Activated T-cell treated with anti-CD3 and anti-CD28 coated beads, Interleukin-2, amount 50 U/mL, for 1 hour (primary cell): ENCODE measurements at places on chromosomes 2 and 18.

GRCh38 chr2:170013802-170014551 is 164.0 kb upstream of the MYO3B start:
- DNase-seq, result no peak

GRCh38 chr18:48785736-48786454 is 164.9 kb downstream of the SMAD7 start:
- no peak for DNase-seq

DNA sequence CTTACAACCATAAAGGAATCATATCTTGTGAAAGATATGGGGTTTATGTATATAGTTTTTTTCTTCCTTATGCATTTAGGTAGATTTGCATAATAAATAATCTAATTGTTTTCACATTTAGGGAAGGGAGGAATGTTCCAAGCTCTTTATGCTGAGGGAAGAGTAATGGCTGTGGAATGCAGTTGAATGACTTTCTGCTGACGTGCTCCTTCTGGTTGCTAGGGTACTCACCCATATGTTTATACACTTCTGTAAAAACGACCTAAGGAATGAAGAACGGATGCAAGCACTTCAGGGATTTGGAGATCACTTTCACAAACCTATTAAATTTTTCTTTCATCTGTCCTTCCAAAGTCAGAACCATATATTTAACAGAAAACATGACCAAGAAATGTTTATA is 29.2 kb upstream of the PPP4R1 start:
- no peak for DNase-seq

DNA sequence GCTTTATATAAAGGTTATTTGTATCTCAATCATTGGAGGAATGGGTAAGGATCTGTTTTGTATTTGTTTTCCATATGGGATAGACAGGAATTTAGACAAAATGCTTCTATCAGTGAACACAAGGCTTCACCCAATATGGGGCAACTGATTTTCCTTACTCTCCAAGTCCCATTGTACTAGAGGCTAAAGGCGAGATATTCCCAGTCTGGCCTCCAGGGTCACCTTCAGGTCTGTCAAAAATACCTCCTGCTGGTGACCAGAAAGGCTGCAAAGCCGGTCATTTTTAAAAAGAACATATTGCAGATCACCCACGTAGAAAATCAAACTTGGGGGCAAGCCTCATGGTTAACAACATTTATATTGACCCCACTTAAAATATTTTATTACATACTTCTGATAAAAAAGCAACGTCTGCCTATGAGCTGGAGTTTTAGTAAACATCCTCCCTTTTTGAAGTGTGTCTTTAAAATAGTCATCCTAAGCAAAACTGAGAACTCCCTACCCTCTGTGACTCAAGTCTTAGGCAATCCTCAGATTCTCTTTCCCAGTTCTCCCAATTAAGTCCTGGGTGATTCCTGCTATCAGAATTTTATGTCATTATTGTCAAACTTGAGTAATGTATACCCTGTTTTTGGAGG is 276.6 kb downstream of the MREG start:
- DNase-seq, result no peak

DNA sequence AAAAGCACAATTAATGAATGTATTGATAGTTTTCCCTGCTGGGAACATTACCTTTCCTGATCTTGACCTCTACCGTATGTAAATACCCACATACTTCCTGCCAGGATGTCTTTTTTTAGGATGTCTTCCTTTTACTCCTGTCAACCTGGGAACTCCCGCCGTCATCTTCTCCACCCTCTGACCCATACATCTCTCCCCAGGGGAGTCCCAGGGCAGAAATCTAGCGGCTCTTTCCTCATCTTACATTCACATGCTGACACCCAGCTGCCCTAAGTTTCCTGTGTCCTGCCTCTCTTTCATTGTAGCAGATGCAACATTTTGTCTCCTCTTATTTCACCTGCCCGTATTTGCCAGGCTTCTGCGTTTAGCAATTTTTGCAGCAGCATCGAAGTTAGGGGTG is 107.8 kb downstream of the CRIM1 start:
- DNase-seq, result no peak

DNA sequence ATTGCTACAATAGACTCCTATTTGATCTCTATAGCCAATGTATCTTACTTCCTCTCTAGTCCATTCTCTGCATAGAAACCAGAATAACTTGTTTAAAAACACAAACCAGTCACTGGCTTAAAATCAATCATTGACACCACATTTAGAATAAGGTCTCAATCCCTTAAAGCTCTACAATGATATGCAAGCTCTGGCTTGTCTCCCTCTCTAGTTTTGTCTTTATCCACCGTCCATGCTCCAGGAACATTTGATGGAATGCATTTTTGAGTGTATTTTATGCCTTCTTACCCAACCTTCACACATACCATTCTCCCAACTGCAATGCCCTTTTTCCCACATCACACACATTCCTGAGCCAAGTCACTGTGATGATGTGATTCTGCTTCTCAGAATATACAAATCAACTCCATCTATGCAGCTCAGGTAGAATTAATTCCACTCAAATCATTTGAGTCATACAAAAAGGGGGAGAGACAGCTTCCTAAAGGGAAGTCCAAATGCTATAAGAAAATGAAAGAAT is 1107.2 kb downstream of the DPP10 start:
- no peak for DNase-seq

GRCh38 chr2:168146892-168147810 is 100.2 kb downstream of the STK39 start:
- DNase-seq, result no peak

- DNase-seq, result no peak
Measured at GRCh38 chr2:109139865-109140396, 10.9 kb downstream of the SH3RF3 start.

- no peak for DNase-seq
Measured at GRCh38 chr18:14978962-14979535, 231.1 kb downstream of the ANKRD30B start.

DNA sequence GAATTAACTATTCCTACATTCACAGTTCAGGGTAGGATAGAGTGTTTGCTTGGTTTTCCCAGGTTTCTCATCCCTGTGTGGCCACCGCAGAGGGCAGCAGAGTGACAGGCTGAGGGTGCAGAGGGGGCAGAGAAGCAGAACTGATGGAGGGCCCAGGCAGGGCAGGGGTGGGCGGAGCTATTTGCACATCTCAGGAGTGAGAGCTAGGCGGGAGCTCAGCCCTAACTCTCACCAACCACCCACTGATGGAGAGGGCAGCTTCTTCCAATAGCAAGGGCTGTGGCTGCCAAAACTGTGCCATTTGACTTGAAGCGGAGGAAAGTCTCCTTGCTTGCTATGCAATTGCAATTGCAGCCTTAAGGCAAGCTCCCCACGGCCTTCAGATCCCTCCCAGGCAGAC is 12.0 kb upstream of the DARS1 start:
- DNase-seq, result no peak

GRCh38 chr2:59677158-59677557 is 876.3 kb downstream of the BCL11A start:
- DNase-seq, result no peak

GRCh38 chr2:66460031-66460430 is 25.1 kb downstream of the MEIS1 start:
- no peak for DNase-seq

DNA sequence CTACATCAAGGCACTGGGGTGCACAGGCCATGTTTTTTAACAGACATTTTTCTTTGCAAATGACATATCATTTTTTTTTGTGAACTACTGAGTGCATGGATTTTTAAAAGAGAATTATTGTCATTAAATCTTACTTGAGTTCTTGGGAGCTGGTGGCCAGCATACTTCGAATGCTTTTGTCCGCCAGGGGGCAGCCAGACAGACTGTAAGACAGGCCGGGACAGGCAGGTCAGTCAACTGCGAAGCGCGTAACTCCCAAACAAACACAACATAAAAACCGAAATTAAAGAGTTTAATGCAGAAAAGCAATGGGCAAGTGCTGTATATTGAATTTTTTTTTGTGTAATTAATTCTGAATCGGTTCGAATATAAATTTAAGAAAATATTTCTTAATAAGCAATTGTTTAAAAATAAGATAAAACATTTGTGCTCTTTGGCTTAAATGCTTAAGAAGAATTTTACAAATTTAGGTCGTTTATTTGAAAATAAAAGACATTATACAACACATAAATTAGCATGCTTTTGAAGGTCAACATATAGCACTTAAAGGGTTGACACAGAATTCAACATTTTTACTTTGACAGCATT is 142.2 kb upstream of the PXDN start:
- peak; percentile 36 for DNase-seq

DNA sequence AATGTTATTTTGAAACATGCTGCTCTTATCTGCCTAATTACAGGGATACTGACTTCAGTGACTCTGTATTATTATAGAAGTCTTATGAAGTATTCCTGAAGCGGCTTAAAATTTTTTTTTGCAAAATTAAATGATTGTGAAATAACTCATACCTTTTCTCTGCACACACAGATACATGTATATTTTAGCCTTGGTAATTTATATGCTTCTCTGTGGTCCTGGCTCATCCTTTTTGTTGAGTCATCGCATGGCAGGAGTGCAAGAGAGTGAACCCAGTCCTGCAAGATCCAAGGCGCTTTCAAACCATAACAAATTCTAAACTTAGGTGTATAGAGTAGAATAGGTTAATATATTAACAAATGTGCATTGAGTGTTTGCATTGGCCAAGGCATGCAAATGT is 8.6 kb downstream of the CCNT2 start:
- no peak for DNase-seq

DNA sequence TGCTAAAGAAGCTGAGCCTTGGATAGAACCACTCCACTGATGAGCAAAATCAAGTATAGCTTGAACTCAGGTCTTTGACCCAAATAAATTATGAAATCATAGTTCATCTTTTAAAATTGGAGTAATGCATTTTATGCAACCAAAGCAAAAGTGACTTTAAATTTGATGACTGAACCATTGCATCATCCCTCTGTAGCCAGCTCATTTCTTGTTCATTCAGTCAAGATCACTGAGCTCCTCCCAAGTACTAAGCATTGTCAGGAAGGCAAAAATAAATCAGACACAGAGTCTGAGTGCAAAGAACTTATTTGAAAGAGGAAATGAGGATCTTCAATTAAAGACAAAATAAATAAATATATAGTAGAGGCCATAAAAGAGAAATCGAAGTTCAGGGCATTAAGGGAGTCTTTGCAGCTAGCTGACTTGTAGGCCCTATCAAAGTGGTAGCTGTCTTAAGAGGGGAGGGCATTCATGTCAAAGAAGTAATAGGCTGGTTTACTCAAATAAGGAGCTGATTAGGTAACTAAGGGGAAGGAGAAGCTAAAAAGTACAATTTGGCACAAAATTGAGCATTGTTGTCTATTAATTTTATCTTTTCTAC is 411.8 kb downstream of the MTX2 start:
- DNase-seq, result no peak

DNA sequence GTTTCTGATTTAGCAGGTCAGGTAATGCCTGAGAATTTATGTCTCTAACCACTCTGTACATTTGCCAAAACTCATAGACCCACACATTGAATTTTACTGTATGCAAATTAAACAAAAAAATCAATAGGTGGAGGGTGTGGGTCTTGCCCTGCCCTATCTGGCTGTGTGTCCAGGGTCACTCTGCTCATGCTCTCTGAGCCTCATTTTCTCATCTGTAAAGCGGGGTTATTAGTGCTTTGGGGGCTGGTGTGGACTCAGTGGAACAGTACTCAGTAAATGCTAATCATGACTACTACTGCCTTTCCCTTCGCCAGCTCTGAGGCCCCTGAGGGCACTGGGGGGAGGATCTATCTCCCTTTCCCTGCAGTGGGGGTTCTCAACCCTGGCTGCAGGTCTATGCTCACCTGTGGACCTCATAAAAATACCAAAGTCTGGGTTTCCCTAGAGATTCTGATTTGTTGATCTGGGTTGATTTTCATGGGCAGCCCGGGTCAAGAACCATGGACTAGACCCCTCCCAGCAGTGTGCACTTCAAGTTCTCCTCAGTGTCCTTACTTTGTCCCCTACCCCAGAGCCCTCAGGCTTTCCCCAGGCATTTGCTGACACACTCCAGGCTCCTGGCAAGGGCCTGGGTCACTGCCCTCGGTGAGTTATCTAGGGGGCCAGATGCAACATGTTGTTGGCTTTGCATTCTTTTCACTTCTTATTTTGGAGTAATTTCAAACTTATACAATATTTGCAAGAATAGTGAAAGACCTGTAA is 27.5 kb downstream of the MTHFD2 start:
- DNase-seq, result no peak

DNA sequence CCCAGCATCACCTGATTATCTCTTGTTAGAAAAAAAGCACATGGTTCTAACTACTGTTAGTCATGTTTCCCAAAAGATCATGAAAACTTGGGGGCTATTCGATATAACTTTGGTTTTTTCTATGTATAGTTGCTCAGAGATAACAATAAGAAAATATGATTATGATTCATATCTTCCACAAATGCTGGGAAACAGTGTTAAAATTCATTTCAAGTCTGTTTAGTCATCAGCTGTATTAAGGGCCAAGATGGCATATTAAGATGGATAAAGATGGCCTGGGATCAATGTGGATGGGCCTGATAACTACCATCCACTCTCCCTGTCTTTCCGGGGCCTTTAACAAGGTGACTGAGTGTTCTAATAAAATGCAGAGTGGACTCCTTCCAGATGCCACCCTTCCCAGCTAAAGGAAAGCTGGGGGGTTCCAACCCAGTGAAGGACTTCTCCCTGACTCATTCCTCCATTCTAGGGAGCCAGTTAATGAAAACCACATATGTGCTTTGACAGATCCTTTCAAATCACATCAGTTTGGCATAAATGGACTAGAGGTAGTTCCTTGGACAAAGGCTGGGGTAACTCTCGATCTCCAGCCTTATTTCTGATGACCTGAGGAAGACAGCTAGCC is 221.6 kb downstream of the VAPA start:
- DNase-seq, result no peak

DNA sequence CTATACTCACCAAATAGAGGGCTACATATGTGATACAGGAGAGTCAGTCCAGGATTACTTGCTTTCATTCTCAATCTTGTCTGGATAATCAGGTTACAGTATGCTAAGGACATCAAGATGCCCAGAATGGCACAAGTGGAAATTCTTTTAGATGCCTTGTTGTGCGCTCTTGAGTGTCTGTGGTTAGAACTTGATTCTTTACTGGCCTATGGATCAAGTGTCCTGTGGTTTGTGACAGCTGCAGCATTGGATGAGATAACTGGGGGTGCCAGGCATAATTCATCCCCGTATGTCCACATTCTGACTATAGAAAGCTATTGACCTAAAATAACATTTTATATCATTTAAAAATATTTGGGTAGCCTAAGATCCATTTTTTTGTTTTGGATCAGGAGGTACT is 40.1 kb downstream of the CDC42EP3 start:
- no peak for DNase-seq

- DNase-seq, result no peak
Measured at GRCh38 chr18:3703732-3704176, 253.8 kb downstream of the TGIF1 start.

- DNase-seq, result no peak
Measured at GRCh38 chr2:197280015-197280702, 30.4 kb downstream of the ANKRD44 start.

GRCh38 chr2:71690876-71691475 is 237.6 kb downstream of the DYSF start:
- DNase-seq, result no peak
